ENCODE measurements at places on chromosomes 7 and 10.

DNA sequence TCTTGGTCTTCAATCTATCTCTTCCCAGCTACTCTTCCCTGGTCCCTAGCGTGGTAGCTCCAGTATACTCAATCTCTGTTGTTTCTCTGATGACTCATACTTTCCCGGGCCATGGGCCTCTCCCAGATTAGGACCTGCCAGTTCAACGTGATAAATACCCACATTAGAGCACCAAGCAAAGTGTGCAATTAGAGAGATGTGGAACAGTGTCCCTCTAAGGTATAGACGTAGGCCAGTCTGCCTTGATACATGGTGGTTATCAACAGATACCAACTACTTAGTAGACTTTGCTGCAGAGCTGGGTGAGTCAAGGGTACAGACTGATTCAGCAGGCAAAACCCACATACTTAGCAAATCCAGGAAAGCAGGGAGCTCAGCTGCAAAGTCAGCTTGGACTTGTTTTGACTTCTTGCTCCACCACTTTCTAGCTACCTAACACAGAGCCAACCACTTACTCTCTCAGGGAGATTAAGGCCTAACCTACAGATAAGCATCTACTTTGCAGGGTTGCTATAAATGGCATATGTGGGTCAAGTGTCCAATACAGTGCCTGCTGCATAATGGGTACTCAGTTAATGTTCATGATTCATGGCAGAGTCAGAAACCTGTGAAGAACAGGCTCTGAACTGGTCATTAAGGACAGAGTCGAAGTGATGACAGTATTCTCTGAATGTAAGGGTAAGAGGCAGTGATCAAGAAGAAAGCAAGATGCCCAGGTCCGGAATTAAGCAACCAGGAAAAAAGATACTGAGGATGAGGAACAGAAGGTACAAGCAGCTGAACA, 176.1 kb downstream of the CHN2 start:
- no peak for DNase-seq

DNA sequence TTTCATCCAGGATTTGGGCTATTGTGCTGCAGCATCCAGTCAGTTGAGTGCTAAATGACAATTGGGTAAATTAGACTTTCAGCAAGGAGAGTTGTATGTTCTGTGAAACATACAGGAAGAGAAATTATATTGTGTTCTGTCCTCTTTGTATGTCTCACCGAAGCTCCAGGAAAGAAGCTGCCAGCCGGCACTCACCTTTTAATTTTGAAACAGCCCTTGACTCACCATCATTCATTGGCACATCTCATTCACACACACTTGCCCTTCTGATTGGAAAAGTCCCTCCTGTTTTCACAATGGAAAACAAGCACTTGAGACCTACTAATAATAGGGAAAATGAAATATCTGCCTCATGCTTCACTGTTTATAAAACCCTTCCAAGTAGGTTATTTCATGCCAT, 495.6 kb downstream of the RPS24 start:
- DNase-seq: no peak

DNA sequence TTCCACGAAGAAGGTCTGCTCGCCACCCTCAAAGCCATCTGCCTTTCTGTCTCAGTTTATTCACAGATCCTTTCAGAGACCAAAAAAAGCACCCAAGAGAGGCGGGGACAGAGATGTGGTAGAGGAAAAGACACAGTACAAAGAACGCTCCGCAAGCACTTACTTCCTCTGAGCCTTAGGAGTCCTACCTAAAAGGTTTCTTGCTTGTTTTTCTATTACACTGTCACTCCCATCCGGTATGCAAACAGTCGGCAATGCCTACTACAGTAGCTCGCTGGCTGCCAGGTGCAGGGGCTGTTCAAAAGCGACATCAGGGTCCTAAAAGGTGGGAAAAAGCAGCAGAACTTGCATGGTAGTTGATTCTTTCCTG, 816 bp downstream of the TECPR1 start:
- peak; percentile 82 for DNase-seq

DNA sequence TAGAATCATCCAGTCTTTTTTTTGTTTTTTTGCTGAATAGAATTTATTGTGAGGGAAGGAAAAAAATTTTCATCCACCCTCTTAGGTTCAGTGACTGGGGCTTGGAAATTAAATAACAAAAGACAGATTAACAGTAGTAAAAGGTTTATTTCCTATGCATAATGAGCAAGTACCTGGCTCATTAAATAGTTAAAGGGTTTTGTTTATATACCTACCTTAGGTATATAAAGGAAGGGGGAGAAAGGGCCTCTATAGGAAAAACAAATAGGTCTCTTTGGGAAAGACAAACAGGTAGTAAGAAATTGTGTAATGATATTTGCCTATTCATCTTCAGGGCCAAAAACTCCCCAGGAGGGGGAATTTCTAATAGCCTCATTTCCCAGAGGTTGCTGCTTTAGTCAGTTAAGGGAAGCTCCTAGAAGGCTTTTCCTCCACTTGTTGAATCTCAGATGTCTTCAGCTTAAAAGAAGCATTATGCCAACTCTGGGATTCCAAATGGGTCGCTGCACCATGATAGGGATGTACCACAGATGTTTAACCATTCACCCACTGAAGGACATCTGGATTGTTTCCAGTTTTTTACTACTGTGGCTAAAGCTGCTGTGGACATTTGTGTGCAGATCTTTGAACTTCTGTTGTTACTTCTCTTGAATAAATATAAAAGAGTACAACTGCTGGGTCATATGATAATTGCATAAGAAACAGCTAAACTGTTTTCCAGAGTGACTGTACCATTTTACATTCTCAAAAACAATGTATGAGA, 11.3 kb downstream of the ACADSB start:
- DNase-seq: no peak

GRCh38 chr7:16850614-16851466, 30.9 kb downstream of the AGR3 start:
- DNase-seq: no peak

DNA sequence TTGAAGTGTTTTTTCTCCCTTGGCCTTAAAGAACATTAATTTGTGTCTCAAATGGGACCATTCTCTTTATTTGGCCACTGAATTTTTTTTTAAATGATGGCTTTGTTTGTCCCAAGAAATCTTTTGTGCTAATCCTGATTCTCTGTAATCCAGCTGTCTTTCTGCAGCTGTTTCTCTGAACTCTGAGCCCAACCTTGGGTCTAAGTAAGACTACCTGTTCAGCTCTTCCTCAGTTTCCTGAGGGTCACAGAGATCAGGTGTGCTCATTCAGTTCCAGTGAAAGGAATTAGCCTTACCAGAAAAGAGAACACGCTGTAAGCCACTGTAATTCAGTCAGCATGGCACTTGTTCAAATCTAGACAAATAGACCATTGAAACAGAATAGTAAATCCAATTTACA, 94.2 kb downstream of the ANKIB1 start:
- no peak for DNase-seq

- no peak for DNase-seq
Observed at GRCh38 chr10:5583525-5584175, 58.9 kb downstream of the CALML3 start.

DNA sequence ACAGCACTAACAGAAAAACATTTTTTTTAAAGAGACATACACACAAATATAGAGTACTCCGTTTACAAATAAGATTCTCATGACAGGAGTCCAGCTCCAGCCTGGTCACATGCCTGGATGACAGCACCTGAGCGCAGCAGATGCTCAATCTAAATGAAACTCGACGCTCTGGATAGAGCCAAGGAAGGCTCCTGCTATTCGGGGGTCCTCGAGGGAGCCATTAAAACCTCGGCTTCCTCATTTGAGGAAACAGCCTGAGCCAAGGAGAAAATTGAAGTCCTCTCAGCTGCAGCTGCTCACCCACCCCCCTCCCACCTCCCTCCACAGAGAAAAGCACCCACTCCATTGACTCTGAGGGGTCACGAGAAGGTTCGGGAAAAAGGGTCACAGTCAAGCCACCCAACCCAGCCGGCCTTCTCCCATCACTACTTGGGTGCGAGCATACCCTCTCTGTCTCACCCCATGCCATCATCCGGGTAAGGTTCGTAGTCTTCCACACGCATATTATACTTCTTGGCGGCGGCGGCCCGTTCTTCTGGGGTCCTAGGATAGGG, 673 bp downstream of the NDUFB8 start:
- no peak for DNase-seq

DNA sequence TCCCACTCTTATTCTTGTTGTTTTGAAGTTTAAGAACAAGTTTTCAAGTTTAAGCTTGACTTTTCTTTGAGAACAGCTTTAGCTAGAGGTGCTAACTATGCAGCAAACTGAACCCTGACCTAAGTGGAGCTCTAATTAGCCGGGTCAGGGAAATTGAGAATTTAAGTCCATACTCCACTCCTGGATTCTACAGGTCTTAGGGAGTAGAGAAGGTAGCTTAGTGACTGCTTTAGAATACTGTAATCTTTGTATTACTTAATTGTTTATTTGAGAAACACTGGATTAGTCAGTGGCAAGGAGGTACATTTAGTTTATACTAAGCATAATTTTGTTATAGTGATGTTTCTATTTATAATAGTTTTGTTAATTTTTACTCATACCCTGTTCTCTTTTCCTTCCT, 74.6 kb upstream of the STRIP2 start:
- no peak for DNase-seq

- DNase-seq: no peak
Observed at GRCh38 chr10:80537086-80537735, 491 bp upstream of the SH2D4B start.

- DNase-seq: no peak
Observed at GRCh38 chr10:95536894-95537541, 24.2 kb downstream of the SORBS1 start.

GRCh38 chr10:47061776-47062175, 150.5 kb downstream of the PTPN20 start:
- no peak for DNase-seq

GRCh38 chr7:151007469-151007898, 16.7 kb downstream of the NOS3 start:
- peak; percentile 20 for DNase-seq

DNA sequence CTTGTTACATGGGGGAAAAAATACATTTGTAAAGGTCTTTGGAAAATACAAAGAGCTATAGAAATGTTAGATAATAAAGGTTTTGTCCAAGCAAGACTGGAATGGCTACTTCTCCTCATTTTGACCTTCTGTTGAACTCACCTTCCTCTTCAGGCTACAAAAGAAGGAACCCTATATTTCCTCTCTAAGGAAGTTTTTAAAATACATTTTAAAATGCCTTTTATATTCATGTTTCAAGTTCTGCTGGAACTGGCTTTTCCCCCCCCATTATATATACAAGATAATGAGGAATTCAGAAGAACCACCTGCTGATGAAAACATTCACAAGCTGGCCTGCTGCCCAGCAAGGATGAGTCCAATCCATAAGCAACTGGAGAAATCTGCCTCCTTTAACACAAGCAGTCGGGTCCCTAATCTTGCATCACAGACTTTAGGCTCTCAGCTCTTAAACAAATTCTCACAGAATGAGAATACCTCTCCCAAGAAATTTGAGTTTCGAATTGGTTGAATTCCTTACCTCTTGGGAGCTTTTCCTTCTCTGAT, 44.6 kb downstream of the MTERF1 start:
- no peak for DNase-seq

DNA sequence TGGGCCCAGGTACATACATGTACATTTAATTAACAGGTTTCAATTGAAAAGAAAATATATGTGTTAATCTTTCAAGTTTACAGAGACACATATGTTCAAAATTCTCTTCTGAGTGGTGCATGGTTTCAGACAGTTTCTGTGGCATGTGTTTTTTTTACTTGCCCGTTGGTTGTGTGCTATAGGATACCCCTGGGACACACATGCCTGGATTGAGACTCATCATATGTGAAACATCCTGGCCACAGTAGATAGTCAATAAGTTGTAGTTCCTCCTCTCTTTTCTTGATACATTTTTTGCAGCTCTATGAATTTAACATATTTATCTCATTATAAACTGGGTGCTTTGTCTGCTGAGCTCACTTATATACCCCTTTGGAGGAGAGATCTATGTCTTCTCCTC, 207.8 kb upstream of the CTBP2 start:
- no peak for DNase-seq

DNA sequence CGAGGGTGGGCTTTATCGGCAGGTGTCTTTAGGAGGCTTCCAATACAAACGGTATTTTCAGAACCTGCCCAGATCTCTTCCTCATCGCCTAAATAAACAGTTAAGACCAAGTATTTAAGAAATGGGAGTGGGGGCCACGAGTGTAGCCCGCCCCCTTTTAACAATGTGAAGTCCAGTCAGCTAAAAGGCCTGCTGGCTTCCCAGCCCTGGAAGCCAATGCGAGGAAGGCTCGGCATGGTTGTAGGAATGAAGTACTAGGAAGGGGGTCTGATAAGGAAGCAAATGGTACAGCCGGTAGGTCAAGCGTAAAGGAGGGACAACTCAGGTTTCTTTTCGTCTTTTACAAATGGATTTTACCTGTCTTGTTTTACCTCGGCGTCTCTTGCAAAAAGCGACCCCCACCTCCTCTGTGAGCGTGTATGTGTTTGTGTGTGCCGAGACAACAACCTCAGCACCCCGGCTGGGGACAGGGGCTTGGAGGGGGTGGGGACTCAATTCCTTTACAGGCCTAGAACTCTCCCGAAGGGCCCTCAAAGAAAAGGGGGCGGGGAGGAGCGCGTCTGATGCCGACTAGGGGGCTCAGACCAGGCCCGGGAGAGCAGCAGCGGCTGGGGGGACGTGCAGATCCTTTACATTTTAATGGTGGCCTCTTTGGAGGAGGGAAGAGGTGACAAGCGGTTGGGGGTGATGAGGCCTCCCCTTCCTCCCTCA, 147.6 kb downstream of the GPR85 start:
- DNase-seq: peak; percentile 19

DNA sequence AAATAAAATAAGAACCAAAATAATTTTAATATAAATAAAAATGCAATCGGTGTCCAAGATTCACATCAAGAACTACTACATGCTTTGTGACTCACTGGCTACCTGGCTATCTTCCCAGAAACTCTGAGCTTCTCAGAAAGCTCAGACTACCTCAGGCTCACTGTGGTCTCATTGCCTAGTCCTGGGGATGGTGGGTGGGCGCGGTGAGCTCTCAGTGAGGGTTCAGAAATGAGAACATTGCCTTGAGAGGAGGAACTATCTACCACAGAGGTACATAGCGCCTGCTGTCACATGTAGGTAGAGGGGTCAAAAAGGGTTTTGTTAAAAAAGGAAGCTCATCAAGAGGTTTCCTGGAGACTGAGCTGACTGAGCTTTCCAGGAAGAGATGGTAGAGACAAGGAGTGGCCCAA, 108.0 kb downstream of the WDFY4 start:
- DNase-seq: no peak

GRCh38 chr10:101063548-101064414, 2.0 kb downstream of the KAZALD1 start:
- no peak for DNase-seq
